NCI-H2227 treated with DMSO at 0.1 percent for 48 hours (cell line): ENCODE measurements at places on chromosomes 1 and 21.

- DNase-seq = no peak
These were observed 68.6 kb downstream of the RPAP2 start for GRCh38 chr1:92367496-92367895.

- DNase-seq = no peak
These were observed 833 bp upstream of the DIP2A start for GRCh38 chr21:46457801-46458314.

DNA sequence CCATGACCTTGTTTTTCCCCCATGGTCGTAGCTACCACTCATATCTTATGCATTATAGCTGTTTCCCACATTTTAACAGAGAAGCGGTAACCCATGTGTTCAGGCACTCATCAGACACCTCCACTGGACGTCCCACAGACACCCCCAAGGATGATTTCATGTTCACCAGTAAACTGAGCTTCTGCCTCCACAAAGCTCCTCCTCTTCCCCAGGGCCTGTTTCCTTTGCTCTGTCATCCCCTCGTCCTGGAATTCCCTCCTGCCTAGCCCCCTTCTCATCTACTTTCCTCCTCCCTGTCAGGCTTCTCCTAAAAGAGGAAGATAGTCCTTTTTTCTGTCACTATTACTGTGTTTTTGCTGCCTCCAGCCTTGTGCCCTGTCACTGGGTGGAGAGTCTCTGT lies 111.2 kb downstream of the OMA1 start:
- no peak for DNase-seq

DNA sequence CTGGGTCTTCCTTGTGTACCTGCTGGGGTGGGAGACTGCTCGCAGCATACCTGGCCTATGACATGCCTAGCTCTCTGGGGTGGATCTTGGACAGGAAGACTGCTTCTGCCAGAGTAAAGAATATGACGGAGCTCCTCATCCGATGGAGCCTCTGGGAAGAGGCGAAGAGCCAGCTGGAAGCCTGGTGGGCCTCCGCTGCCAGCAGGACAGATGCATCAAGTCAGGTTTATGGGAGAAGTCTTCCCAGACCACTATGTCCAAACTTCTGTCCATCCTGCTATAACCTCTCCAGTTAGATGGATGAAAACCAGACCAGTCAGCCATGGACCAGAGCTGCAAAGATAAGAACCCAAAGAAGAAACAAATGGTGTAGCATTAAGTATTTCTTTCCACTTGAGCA lies 27.7 kb upstream of the NGF start:
- DNase-seq = no peak

DNA sequence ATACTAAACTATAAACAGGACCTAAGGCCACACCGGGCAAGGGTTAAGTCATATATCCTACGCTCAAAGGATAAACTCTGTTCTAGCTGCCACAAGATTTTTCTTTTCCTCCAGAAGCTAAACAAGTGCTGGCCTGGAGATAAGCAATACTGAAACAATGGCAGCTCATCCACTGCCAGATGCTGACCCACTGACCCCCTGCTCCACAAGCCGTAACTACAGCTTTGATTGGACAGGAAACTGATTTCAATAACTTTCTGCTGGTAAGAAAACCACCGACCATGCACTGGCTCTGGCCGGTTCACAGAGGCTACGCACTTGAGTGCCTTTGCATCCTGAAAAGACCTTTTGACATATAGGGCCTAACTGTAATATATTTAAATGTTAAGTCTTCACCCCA lies 51.3 kb upstream of the PLA2G2C start:
- DNase-seq = no peak

DNA sequence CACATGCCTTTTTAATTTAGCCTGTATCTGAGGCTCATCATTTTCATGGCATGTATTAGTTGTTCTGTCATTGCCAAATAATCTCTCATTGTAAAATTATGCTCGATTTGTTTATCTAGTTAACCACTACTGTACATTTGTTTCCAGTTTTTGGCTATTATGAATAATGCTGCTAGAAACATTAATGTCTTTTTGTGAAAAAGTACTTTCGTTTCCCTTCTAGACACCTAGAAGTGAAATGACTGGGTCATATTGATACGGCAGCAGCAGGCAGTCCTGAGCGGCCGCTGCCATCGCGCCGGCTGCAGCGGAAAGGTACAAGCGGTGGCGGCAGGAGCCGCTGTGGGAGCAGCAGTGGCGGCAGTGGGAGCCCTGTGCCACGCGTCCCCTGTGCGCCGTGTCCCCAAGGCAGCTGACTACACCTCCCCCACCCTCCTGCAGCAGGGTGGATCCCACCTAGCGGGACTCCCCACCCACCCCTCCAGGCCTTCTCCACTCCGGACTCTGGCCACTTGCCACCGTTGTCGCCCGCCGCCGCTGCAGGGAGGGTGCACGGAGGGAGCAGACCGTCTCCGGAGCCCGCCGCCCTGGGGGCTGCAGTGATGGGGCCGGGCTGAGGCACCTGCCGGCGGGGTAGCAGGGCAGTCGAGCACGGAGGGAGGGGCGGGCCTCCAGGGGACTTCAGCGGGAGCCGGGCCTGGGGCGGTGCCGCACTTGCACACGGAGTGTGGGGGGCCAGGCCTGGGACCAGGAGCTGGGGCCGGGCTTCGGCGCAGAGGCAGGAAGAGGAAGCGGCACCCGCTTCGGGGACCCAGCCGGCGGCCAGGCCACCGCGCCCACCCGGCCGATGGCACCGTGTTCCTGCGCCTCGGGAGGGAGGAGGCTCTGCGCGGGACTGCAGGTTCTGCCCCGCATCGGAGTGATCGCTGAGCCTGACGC lies 66.8 kb upstream of the RGS7 start:
- peak; percentile 16 for DNase-seq

- DNase-seq = peak; percentile 78
These were observed 1.2 kb downstream of the BTG3 start for GRCh38 chr21:17611414-17612022.
